ENCODE measurements at places on chromosomes 4 and X.

DNA sequence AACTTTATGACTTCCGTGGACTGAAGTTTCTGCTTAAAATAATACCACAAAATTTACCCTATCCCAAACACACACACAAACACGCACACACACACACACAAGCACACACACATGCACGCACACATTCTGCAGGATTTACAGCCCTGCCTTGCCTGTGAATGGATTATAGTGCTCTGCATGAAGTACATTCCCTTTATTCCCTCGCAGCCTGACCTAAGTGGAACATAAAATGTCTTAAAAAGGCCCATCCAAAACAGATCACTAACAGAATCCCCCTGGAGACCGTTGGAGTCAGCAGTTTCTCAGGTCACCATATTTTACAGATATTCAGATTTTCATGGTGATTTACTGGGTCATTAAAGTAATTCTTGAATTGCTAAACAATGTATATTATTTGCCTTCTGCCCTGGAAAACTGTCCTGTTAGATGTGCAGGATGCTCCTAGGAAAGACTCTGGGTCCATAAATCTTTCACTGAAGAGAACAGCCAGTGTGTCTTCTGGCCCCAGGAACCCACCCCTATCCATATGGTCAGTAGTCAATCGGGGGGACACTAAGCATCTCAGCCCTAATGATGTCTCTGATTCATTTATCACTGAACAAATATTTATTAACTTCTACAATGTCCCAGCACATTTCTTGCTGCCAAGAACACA is 587.7 kb upstream of the BOD1L1 start:
- no peak for DNase-seq

GRCh38 chr4:99134586-99134985 is 9.5 kb downstream of the ADH4 start:
- no peak for DNase-seq

DNA sequence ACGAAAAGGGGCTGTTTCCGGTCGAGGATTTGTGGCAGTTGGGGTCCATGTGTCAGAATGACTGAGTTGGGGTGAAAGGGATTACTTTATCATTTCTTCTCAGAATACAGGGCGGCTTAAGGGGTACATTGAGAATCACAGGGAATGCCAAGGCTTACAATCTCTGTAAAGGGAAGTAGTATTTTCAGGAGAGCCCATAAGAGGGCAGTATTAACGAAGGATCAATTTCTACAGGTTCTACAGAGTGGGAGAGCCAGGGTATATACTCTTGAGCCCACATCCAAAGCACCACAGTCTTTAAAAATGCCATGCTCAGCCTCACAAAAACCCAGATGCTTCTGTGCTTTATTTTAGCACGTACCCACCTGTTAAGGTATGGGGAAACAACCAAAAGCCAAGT is 67.7 kb upstream of the ZXDA start:
- DNase-seq = no peak

DNA sequence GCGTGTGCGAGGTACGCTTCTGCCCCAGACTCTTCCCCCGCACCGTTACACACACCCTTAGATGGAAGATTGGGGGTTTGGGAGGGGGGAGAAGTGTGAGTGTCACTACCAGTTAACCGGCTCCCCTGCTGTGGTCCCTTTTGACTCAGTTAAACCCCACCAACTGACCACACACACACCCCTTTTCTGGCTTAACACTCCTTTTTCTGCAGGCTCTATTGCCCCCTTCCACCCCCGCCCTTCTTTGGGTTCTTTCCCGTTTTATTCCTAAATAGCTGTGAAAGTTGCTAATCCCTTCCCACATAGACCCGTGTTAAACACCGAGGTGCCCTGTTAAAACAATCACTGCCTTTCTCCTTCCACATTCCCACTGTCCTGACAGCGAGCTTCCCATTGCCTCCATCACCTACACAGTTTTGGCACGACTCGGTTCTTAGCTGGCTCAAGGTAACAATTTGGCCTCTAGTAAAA is 3.7 kb upstream of the NR3C2 start:
- DNase-seq = no peak

- no peak for DNase-seq
Measured at GRCh38 chr4:38078590-38079421, 118.6 kb downstream of the PTTG2 start.

- DNase-seq = no peak
Measured at GRCh38 chr4:115655626-115656025, 542.2 kb upstream of the NDST4 start.

GRCh38 chr4:119016636-119017035 is 119.0 kb upstream of the MYOZ2 start:
- DNase-seq = no peak

- no peak for DNase-seq
Measured at GRCh38 chr4:740656-741282, 35.1 kb downstream of the PCGF3 start.

DNA sequence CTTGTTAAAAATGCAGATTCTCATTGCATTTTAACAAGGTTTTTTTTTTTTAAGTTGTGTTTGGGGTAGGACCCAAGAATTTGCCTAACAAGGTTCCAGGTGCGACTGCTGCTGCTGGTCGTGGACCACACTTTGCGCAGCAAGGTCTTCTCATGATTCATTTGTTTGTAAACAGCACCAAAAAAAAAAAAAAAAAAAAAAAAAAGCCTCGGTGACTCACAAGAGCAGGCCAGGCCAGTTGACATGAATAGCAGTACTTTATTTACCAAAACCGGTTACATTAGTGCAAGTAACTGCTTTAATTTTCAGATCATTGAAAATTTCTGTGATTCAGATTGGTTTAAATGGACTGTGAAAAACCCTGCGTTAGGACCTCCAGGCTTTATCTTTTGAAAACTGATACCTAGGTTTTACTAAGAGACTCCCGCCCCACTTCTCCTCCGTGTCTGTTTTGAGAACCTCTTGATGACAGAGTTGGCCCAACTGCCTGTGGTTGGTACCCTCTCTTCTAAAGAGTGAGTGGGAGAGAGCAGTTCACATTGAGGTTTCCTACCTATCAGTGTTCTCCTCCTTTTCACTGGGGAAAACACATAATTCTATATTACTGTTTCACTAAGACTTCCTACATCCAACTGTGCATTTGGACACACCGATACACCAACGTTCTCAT is 86.2 kb downstream of the PHEX start:
- DNase-seq = no peak

- DNase-seq = no peak
Measured at GRCh38 chr4:8846826-8847225, 24.8 kb downstream of the HMX1 start.
